ENCODE measurements at places on chromosomes 4 and X.

DNA sequence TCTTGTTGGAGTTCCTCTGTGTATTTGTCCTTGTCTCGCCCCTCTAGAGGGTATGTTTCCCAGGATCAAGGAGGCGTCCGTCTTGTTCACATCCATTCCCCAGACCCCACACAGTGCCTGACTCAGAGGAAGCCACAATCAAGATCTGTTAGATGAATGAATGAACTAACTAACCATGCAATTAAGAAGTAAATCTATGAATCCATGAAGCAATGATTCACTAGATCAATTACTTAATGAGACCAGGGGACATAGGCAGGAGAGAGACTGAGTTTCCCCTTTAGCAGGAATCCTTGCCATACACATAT lies 11.9 kb downstream of the BLOC1S4 start:
- no peak for DNase-seq

- DNase-seq = no peak
These were observed 11.5 kb upstream of the CAMK2D start for GRCh38 chr4:113773014-113773413.

DNA sequence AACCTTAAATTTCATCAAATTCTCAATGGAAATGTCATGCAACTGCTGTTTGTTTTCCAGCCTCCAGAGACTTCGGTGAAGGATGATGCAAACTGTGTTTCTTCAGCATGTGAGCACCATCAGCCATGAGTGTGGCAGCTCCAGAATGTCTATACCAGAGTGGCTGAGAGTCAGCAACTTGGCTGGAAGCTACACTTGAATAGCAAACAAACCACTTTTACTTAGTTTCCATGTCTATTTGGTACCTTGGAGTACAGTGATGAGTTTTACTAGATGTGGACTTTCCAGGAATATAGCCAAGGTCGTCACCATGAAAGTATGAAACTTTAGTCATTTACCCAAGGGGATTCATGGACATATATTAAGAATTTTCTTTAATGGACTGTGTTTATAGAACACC lies 4.3 kb upstream of the IL21 start:
- DNase-seq = no peak

- no peak for DNase-seq
These were observed 26.7 kb upstream of the CXCL3 start for GRCh38 chr4:74065115-74065642.

GRCh38 chr4:61202638-61203435 lies 2.7 kb downstream of the ADGRL3 start:
- peak; percentile 20 for DNase-seq

GRCh38 chrX:4263030-4263803 lies 549.8 kb upstream of the PRKX start:
- no peak for DNase-seq

DNA sequence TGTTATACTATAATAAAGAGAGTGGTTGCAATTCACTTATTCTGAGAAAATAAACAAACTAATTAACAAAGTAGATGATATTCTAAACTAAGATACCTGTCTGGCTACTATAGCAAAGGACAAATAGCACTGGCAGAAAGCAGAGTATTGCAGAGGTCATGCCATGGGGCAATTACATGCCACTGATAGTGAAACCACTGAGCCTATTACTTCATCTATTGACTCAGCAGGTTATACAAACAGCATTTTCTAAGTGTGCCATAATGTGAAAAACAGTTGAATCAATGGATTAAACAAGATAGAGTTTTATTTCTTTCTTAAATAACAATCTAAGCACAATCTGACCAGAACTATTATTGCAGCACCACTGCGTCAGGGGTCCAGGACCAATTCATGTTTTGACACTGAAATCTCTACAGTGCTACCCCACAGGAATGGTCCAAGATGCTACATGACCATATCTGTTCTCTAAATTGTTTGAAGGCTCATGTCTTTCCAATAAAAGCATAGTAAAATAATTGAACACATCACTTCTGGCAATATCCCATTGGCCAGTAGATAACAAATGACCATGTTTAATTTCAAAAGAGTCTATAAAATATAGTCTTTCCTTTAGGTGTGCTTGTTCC lies 389.5 kb upstream of the GRID2 start:
- no peak for DNase-seq

DNA sequence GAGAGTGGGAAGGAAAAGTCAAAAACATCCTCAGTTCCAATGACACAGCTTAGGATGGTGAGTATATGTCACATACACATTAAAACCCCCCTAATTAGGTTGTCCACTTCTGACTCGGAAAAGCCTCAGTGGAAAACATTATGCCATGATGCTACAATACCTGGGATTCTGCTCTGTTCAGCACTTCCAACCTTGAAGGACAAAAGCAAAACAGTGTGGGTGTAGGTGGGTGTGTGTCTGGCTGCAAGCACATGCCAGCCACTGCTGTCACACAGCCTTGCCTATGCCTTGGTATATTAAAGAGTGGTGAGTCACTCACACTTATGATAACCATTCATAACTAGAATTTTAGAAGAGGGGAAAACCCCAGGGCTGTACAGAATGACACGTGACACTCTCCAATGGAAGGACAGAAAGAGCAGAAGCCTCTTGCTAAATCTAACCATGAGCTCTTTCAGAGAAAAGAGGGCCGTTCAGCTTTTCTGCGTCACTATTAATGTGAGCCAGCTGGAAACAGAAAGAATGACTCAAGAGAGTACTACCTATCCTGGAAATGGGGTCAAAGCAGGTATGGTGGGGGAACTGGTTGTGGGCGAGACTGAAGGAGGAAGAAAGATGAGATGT lies 159.6 kb downstream of the TET2 start:
- DNase-seq = no peak

- DNase-seq = no peak
These were observed 30.7 kb downstream of the SPARCL1 start for GRCh38 chr4:87498446-87498900.

DNA sequence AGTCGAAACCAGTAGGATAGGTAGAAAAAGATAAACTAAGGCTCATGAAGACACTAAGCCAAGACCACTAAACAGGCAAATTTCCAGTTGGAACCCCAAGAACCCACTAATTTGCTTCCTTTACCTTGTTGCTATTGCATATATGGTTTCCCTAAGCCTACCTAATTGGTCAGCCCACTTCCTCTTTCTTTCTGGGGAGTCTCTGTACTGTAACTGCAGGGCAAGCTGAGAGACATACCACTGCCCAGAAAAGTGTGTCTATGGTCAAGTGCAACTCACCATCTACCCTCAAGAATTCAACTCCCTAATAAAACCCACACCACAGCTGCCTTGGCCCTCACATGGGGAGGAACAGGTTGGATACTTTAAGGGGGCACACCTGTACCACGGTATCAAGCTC lies 28.6 kb downstream of the IDS start:
- no peak for DNase-seq

DNA sequence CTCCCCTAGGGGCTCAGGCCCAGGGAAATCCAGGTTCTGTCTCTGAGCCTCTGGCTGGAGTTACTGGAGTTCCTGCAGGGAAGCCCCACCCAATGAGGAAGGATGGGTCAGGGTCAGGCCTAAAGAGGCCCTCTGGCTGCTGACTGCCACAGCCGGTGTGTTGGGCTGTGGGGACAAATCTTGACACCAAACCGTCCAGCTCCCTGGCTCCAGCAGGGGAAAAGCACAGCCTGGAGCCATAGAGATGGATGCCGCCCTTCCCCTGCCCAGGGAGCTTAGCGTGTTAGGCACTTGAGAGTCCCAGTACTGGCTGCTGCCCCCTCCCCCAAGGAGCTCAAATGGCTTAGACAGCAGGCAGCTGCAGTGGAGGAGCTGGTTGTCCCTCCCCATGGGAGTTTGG lies 321.3 kb upstream of the LCORL start:
- DNase-seq = no peak

GRCh38 chr4:9762823-9763475 lies 18.5 kb upstream of the DRD5 start:
- DNase-seq = peak; percentile 57

DNA sequence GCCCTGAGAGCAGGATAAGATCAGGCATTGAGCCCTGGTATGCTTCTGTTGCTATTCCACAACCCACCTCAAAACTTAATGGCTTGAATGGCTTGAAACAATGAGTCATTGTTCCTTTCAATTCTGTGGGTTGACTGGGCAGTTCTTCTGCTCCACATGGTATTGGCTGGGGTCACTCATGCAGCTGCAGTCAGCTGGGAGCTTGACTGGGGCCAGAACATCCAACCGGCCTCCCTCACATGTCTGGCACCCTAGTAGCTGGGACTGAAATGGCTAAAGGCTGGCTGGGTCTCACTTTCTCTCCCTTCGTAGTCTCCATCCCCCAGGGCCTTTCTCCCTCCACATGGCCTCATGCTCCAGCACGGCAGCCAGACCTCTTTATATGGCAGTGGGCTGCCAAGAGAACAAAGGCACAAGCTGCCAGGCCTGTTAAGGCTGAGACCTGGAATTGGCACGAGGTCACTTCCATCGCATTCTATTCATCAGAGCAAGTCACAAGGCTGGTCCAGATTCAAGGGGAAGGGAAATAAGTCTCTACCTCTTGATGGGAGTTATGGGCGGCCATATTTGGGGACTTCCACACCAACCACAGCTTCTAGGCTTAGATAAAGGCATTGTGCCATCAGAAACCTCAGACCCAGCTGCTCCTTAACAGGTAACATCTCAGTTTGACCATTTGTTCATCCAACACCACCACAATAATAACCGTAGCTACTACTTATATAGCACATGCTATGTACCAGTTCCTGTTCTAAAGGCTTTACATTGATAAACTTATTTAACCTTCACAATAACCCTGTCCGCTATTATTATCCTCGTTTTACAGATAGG lies 159.7 kb upstream of the ATP6AP2 start:
- DNase-seq = no peak

DNA sequence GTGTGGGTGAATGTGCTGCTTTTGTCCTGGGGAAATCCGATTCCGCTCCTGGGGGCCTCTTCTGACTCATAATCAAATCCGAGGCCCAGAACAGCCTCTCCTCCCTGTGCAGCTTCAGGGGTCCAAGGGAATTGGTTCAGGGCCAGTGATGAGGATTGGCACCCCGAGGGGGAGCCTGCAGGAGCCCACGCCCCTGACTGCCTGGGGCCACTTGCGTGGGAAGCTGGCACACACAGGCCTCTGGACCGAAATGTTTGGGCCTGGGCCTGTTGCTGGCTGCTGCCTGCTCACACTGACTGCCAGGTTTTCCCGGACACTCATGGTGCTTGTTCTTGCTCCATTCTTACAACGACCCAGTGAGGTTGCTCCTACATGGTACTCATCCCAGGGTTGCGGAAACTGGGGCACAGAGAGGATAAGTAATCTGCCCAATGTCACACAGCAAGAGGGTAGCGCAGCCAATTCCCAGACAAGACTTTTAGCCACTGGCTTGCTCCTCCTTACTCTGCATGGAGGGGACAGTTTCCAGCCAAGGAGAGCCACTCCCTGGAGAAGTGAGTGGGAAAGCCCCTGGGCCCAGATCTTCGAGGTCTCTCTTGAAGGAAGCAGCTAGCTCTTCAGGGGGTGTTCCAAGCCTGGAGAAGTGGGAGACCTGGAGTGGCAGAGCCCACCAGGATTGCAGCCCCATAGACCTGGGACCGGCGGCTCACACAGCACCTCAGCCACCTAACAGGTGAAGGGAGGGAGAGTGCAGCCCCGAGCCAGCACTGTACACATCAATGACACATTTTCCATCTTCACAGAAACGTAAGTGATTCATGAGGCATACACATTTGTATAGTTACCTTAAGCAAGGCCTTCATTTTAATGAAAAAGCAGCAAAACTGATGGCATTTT lies 20.3 kb downstream of the CFAP99 start:
- DNase-seq = no peak

- DNase-seq = no peak
These were observed 103.6 kb upstream of the BCOR start for GRCh38 chrX:40201329-40201885.

GRCh38 chrX:67726018-67726417 lies 182.2 kb downstream of the AR start:
- no peak for DNase-seq

DNA sequence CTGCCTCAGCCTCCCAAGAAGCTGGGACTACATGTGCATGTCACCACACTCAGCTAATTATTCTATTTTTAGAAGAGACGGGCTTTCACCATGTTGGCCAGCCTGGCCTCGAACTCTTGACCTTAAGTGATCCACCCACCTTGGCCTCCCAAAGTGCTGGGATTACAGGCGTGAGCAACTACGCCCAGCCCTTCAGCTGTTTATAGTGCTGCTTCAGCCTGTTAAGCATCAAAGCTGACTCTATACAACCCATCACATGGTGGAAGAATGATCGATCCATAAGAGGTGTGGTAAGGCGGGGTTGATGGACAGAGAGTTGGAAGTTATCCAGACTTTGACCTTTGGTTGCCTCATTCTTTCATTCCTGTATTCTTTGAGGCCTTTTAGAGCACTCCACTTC lies 56.2 kb upstream of the RAPGEF2 start:
- no peak for DNase-seq

DNA sequence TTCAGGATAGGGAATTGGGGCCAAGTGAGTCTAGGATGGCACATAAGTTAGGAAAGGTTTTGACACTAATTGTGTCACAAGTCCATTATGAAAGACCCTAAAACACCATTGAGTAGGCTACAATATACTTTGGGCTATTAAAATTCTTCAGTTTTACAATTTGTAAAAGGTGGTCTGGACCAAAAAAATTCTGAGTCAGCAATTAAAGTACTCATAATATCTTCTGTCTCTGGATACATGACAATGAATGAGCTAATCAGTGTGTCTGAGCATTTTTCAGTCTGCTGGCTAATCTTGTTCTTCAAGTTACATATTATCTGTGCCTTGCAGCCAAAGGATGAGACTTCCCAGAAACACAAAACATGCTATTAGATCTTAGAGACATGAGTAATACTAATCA lies 14.3 kb downstream of the ARMCX1 start:
- no peak for DNase-seq

- no peak for DNase-seq
These were observed 44.2 kb downstream of the RTL9 start for GRCh38 chrX:110402850-110403221.

DNA sequence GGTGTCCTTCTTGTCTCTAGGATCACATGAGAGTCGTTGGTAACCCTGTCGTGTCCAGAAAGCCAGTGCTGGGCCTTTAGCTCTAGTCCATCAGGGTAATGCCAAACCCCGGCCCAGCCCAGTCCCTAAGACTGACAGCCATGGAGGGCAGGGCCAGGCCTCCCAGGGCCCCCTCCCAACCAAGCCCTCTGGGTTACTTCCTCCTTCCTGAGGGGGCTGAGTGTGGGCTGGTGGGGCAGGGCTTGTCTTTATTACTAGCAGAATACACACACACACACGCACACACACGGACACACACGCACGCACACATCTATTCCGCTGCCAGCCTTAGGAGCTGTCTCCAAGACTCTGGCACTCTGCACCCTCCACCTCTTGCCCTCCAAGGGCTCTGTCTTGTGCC lies 35.6 kb upstream of the CDKN2AIP start:
- DNase-seq = no peak
